ENCODE measurements at places on chromosomes 1 and 21.

- no peak for DNase-seq
These were observed 29.9 kb upstream of the POU3F1 start for GRCh38 chr1:38076455-38076854.

DNA sequence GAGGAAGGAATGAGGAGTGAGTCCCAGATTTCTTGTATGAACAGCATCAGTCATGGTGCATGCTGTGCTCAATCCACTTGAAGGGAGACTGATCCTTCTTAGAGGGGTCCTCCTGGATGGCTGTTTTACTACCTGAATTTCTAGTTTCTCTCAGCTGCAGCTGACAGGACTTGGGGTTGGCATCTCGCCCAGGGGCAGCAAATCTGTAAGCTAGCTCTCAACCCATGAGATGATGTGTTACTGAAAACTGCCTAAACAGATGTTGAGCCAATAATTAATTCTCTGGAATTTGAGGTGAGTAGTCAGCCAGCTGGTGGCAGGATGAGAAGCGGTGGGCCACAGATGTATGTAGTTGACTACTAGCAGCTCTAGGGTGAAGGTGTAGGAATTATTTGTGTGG, 19.6 kb downstream of the BACH1 start:
- no peak for DNase-seq

- no peak for DNase-seq
These were observed 66.4 kb downstream of the RGS13 start for GRCh38 chr1:192702212-192702902.

GRCh38 chr1:94250341-94250740, 13.0 kb upstream of the ARHGAP29 start:
- no peak for DNase-seq

GRCh38 chr1:156741481-156741983, 644 bp upstream of the MRPL24 start:
- DNase-seq: no peak

DNA sequence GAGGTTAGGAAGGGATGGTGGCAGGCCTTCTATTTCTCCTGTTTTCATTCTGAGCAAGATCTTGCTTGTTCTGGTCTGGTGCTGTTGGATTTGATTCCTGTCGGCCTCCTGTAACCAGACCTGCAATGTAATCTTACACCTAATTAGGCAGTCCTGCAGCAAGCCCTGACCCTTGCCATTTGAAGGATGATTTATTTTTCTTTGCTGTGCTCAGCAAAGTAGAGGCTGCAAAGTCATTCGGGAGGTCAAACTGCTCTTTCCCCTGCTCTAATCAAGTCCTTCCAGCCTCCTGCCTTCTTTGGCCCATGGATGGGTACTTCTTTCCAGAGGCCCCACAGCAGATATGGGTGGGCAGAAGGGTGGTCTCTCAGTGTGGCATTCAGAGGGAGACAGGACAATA, 417.7 kb upstream of the USP24 start:
- DNase-seq: no peak

- DNase-seq: no peak
These were observed 71.4 kb upstream of the PAPPA2 start for GRCh38 chr1:176391621-176392020.

GRCh38 chr1:228446852-228447251, 30.2 kb upstream of the TRIM17 start:
- DNase-seq: no peak

- peak; percentile 42 for DNase-seq
These were observed 33.2 kb upstream of the FAM163A start for GRCh38 chr1:179709841-179710329.

DNA sequence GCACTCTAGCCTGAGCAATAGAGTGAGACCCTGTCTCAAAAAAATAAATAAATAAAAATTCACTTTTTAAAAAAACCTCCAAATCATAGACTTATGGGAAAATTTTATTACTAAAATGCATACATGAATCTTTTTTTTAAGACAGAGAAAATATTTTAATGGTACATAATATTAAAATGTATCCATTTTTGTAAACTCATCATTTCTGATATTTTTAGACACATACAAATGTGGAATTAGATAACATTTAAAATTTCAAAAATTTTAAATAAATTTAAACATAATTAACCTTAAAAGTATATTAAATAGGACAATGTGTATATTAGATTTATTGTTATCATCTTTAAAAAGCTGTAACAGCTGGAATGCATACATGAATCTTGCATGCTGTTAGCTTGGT, 33.9 kb downstream of the SMAP2 start:
- no peak for DNase-seq

DNA sequence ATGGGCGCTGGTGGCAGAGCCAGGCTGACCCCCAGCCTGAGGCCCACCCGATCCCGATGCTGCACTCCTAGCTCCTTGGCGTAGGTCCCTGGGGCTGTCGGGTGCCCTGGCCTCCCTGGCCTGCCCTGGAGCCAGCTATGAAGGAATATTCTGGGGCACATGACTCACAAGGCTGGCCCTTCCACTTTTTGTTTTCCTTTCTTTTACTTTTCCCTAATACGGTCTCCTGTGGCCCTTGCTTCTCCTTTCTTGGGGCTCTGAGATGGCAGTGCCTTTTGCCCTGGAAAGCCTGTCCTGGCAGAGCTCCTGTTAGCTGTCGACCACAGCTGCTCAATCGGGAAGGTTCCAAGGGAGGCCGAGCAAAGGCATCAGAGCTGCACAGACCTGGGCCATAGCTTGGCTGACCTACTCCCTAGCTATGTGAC, 22.1 kb downstream of the ARHGEF10L start:
- DNase-seq: no peak

GRCh38 chr1:181112071-181112929, 23.8 kb downstream of the IER5 start:
- no peak for DNase-seq

GRCh38 chr1:204712708-204713430, 27.3 kb upstream of the LRRN2 start:
- DNase-seq: peak; percentile 90

GRCh38 chr21:39124681-39125251, 58.5 kb downstream of the PSMG1 start:
- DNase-seq: no peak

- DNase-seq: no peak
These were observed 827.6 kb upstream of the B3GALT2 start for GRCh38 chr1:194014014-194014413.

DNA sequence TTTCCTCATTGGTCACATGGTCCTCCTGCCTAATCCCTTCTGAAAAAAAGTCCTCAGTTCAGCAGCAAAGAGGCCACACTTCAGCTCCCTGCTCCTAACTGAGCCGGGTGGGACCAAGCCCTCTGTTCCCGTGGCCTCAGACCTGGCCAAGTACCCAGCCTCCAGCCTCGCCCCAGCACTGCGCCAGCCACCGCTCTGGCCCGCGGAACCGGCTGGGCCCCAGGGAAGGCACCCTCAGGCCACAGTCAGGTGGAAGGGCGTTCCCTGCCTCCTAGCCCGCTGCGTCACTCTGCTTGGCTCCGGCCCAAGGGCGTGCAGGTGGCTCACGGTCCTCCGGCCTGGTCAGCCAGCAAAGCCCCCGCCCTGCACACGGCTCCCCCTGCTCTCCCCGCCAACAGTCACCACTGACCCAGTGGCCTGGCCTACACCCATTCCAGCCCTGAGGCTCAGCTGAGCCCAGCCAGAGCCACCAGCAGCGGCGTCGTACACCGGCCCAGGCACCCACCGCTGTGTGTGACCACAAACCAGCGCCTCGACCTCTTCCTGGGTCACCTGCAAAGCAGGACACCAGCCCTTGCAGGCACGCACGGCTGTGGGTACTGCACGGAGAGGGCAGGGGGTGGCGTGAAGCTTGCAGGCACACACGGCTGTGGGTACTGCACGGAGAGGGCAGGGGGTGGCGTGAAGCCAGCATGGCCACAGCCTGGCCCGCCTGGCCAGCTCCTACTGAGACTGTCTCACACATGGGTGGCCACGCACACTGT, 19.4 kb downstream of the NADK start:
- DNase-seq: no peak

- DNase-seq: no peak
These were observed 1.1 kb downstream of the PRRX1 start for GRCh38 chr1:170664828-170665612.

DNA sequence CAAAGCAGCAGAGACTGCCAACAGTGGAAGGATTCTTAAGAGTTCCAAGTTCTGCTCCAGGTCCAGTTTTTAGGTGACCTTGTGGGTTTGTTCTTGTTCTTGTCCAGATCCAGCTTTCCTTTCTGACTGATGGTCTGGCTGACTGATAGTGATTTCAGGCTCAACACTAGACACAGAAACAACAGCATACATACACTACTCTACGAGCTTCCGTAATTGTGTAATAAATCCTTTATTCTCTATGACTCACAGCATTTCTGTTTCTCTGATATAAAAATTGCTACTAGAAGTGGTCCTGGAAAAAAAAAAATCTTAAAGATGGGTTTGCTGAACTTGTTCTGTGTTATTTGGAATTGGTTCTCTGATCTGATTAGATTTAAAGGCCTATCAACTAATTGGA, 62.2 kb upstream of the PTCH2 start:
- DNase-seq: no peak

GRCh38 chr1:218377143-218377660, 32.1 kb downstream of the TGFB2 start:
- peak; percentile 63 for DNase-seq

GRCh38 chr1:114712977-114713376, 3.6 kb downstream of the NRAS start:
- DNase-seq: no peak

- no peak for DNase-seq
These were observed 9.3 kb upstream of the MAST2 start for GRCh38 chr1:45793942-45794604.

DNA sequence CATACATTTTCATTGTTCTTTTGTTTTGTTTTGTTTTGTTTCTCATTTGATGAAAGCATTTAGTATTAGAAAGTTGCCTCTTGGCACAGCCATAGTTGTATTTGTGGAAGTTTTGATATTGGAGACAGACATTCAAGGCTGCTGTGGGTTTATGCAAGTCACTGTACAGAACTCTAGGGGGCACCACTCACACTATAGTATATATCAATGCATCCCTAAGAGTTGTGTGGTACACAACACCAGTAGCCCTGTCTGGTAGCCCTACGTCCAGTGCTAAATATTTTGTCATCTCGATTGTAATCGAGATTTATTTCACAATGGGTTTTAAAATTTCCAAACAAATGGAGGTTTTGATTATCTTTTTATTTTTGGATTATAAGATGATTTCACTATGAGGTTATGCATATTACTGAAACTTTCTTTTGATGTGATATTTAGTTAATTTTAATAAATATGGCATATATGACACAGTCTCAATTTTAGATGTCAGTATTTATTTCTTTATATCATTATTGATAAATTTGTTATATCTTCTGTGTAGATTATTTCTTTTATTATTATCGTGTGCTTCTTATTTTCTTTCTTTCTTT, 112.2 kb downstream of the NR5A2 start:
- DNase-seq: peak; percentile 57

GRCh38 chr21:42550817-42551216, 37.2 kb downstream of the SLC37A1 start:
- DNase-seq: no peak

DNA sequence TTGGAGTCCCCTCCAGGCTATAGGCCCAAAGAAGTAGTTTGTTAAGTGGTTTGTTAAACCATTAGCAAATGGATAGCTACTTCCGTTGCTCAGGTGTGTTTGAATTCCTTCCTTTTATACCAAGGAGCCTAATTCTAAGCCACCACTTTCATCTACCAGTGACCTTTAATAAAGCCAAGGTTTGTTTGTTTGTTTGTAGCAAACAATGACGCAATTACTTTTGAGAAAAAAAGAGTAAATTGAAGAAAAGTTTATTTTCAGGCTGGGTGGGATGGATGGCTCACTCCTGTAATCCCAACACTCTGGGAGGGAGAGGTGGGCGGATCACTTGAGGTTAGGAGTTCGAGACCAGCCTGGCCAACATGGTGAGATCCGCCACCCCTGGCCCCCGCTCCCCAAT, 30.8 kb upstream of the RD3 start:
- no peak for DNase-seq

DNA sequence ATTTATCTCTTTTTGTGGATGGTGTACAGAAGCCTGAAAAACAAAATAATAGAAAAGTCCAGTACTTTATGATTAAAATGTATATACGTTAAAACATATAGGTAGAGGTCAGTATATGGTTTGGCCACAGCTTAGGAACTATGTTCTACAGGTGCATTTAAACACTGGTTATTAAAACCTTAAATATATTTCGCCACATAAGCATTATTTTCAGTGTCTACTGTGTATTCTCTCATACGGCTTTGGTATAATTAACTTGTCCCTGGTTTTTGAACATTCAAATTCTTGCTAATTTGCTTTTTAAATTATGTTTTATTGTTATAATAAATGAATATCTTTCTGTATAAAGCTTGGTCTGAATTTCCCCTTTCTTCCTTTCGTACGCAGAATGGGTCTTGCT, 87.9 kb downstream of the GTF2B start:
- DNase-seq: no peak

DNA sequence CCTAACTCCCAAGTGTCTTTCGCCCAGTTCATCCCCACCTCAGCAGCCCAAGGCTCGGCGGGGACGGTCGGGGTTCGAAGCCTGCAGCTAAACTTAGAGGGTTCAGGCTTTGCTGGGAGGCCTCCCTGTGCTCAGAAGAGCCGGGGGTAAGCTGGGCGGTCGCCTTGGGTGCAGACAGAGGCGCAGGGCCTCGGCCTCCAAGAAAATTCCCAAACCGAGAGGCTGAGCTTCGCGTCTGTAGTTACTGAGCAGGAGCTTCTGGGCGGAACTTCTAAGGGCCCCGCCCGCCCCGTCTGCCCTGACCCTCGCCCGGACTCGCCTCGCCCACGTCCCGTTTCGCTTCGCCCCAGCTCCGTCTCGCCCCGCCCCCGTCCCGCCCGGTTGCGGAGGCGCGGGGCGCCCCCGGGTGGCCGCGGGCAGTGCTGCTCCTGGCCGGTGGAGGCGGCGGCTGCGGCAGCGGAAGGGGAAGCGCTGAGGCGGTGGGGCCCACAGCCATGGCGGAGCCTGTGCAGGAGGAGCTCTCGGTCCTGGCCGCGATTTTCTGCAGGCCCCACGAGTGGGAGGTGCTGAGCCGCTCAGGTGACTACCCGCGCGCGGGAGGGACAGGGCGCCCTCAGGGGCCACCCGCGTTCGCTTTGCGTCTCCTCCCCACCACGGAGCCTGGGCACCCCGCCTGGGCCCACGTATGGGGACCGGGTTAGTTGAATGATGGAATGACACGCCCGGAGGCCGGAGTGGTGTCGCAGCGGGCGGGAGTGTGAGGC, at the start of gene RWDD3:
Gene RWDD3, plus strand, starts transcription at position 474 of the 764 bp plus-strand sequence. Its CDS starts 21 bp downstream, at position 495.
- DNase-seq: peak; percentile 63

DNA sequence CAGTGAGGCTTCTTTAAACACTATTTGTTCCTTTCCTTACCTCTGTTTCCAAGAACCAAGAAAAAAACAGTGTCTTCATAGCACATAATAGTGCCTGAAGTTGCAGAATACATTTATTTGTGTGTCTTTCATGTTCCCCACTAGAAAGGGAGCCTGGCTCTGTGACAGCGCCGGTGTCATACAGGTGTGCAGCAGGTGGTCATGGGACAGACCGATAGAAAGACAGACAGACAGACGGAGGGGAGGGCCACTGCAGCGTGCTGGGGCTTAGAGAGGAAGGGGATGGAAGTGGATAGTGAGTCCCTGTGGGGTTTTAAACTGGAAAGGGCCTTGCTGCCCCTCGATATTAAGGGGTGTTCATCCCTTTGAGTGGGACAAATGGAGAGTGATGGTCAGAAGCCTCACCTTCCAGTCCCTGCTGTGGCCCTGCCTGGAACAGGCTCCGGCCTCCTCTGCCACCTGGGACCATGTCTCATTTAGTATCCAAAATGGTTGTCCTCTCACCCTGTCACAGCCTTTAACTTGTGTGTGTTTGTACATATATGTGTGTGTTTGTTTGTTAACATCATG, 152.9 kb downstream of the PGBD5 start:
- DNase-seq: peak; percentile 68

- DNase-seq: no peak
These were observed 1.1 kb downstream of the SPSB1 start for GRCh38 chr1:9293533-9294404.

- DNase-seq: no peak
These were observed 8.5 kb upstream of the WDR47 start for GRCh38 chr1:109050228-109050995.

Measured in Jurkat, Clone E6-1 (cell line).